Testis (tissue), 5 donors: ENCODE measurements at places on chromosomes 16 and 17.

GRCh38 chr17:2053380-2054261 is 1.3 kb upstream of the HIC1 start:
- no peaks in the 10 kb centered on the region for H3K27me3 ChIP-seq
- peaks cover 13% of the 10 kb centered on the region for H3K4me1 ChIP-seq
- no peaks in the 10 kb centered on the region for H3K36me3 ChIP-seq
- DNase-seq: peak; percentile 78

GRCh38 chr17:42695500-42695899 is 13.2 kb downstream of the CNTNAP1 start:
- no peaks in the 10 kb centered on the region for H3K36me3 ChIP-seq
- DNase-seq: no peak
- no peak overlapping the region for H3K27ac ChIP-seq

GRCh38 chr16:53803998-53804397 is 100.0 kb downstream of the FTO start:
- H3K4me1 ChIP-seq: no peaks in the 10 kb centered on the region
- no peak overlapping the region for H3K4me3 ChIP-seq
- no peaks in the 10 kb centered on the region for H3K27me3 ChIP-seq
- no peaks in the 10 kb centered on the region for H3K36me3 ChIP-seq

DNA sequence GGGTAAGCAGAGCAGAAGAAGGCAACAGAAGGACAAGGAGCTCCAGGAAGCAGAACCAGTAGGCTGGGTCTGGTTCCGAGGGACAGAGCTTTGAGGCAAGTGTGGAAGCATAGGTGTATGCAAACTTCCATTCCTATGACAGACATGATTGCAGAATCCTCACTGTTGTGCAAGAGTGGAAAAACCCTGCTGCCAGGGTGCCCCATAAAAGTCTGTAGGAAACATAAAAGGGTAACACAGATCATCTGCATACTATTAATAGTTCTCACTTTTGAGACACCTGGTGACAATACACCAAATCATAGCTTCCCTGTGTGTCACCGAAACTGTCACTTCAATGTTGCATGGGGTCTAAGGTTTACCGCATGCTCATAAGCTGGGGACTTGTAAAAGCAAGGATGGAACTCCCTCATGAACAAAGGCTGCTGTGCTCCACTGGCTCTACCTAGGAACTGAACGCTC is 39.7 kb downstream of the ARHGAP17 start:
- no peaks in the 10 kb centered on the region for H3K27me3 ChIP-seq
- H3K36me3 ChIP-seq: no peaks in the 10 kb centered on the region
- H3K4me1 ChIP-seq: peaks cover 11% of the 10 kb centered on the region
- no peak overlapping the region for H3K4me3 ChIP-seq

DNA sequence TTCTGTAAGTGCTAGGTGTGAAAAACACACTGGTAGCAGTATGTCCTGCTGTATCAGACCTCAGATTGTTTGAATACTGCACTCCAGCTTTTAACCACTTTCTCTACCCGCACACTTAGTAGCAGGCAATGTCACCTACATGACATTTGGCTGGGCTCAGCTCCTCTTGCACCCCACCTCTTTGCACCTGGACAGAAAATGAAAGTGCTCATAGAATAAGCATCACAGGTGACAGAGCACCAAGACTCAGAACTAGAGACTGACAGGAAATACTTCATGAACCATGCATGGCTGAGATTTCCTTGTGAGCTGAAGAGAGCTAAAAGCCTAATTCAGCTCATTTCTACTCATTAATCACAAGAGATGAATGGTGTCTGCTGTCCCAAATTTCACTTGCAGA is 1014.2 kb upstream of the CDH8 start:
- no peak for DNase-seq
- H3K4me3 ChIP-seq: no peak overlapping the region
- no peak overlapping the region for H3K27ac ChIP-seq
- H3K27me3 ChIP-seq: no peaks in the 10 kb centered on the region
- H3K36me3 ChIP-seq: no peaks in the 10 kb centered on the region

DNA sequence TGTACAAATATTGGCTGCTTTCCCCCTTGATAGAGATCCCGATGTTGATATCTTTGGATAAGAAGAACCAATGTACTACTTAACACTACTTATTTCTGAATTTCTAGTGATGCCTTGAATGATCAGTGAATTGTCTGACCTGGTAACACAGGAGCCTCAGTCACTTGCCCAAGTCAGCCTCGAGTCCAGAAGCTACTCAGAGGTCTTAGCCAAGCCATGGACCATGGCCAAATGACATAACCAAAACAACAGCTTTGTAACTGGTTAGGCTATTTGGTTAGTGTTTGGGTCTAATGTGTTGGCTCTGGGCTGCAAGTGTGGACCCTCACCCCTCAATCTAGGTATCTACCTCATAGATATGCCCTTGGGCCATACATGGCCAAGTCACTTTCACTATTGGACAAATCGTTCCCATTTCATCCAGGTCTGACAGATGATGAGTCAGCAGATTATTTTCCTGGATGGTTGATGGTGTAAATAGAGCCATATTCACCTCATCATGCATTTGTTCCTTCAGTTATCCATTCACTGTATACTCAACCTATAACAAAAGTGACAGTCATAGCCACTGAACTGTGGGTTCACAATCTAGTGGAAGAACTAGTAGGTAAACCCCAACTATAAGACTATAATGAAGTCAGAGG is 3.5 kb downstream of the RBFOX1 start:
- no peaks in the 10 kb centered on the region for H3K27me3 ChIP-seq
- no peak overlapping the region for H3K4me3 ChIP-seq
- H3K36me3 ChIP-seq: no peaks in the 10 kb centered on the region
- H3K4me1 ChIP-seq: no peaks in the 10 kb centered on the region
- no peak for DNase-seq

GRCh38 chr17:64005734-64006167 is 7.6 kb downstream of the PRR29 start:
- no peak for DNase-seq
- no peak overlapping the region for H3K27ac ChIP-seq
- H3K27me3 ChIP-seq: no peaks in the 10 kb centered on the region

- no peaks in the 10 kb centered on the region for H3K27me3 ChIP-seq
- H3K27ac ChIP-seq: no peak overlapping the region
- no peak for DNase-seq
- H3K4me1 ChIP-seq: peaks cover 12% of the 10 kb centered on the region
- no peak overlapping the region for H3K4me3 ChIP-seq
Observed at GRCh38 chr16:25093208-25094061, 18.1 kb upstream of the LCMT1 start.

- no peaks in the 10 kb centered on the region for H3K36me3 ChIP-seq
- DNase-seq: no peak
- no peak overlapping the region for H3K4me3 ChIP-seq
- H3K4me1 ChIP-seq: no peaks in the 10 kb centered on the region
Observed at GRCh38 chr17:73787076-73788059, 143.1 kb upstream of the SDK2 start.

GRCh38 chr16:57653936-57654335 is 14.2 kb upstream of the ADGRG3 start:
- H3K27ac ChIP-seq: no peak overlapping the region
- no peaks in the 10 kb centered on the region for H3K27me3 ChIP-seq
- no peak for DNase-seq
- no peaks in the 10 kb centered on the region for H3K4me1 ChIP-seq
- no peaks in the 10 kb centered on the region for H3K36me3 ChIP-seq

DNA sequence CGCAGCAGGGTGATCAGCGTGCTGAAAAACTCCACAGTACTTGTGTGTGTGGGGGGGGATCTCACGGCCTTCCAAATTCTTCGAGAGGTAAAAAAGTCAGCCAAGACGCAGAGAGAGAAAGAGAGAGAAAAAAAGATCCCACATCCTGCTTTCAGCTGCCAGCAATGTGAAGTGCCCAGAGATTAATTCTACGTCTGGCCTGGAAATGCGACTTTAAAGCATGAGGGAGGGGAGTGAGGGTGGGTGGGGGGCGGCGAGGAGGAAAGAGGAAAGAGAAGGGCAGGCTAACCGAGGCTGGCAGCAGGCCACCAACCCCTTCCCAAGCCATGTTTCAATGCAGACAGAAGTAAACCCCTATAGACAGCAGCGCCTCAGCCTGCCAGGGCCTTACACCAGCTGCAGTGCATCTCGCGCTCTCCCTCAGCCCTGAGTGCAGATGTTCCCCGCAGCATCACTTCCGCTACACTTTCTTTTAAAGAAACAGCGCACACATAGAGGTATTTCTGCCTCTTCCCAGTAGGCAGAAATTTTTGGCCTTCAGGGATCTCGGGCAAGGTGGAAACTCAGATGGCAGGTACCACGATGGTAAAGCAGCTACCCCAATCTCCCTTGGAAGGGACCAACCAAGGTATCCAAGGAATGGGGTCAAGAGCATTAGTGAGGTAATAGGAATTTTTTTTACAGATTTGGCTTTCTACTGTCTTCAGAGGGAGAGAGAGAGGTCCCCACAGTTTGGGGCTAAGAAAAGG is 87.8 kb downstream of the SMG6 start:
- DNase-seq: peak; percentile 78
- H3K4me1 ChIP-seq: peaks cover 36% of the 10 kb centered on the region
- no peaks in the 10 kb centered on the region for H3K36me3 ChIP-seq

DNA sequence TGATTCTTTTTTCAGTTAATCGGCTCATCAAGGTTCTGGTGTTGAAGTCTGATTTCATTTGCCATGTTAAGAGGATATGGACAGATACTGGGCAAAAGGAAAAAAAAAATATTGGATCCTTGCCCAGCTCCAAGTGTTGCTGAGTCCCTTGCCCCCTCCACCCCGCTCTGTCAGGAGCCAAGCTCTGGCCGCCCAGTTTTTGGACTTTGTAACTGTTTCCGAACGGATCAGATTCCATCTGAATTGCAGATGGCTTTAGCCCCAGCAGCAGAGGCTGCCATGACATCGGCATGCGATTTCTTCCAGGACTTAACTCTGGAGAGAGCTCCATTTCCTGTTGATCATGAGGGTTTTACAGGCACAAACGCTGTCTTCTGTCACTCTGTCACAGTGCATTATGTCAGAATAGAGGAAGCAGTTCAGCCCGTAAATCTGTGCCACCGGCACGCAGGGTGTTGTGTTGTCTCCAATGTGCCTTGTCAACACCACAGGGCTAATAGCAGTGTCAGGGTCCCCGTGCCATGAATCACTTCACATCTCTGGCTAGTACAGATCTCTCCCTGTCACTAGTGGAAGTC is 615.6 kb downstream of the MAF start:
- no peaks in the 10 kb centered on the region for H3K27me3 ChIP-seq
- H3K4me1 ChIP-seq: peaks cover 6% of the 10 kb centered on the region
- H3K27ac ChIP-seq: no peak overlapping the region
- no peaks in the 10 kb centered on the region for H3K36me3 ChIP-seq
- H3K4me3 ChIP-seq: no peak overlapping the region

GRCh38 chr17:9192010-9192409 is 170.7 kb downstream of the NTN1 start:
- no peak overlapping the region for H3K27ac ChIP-seq
- H3K36me3 ChIP-seq: no peaks in the 10 kb centered on the region
- H3K4me3 ChIP-seq: no peak overlapping the region
- no peaks in the 10 kb centered on the region for H3K4me1 ChIP-seq

DNA sequence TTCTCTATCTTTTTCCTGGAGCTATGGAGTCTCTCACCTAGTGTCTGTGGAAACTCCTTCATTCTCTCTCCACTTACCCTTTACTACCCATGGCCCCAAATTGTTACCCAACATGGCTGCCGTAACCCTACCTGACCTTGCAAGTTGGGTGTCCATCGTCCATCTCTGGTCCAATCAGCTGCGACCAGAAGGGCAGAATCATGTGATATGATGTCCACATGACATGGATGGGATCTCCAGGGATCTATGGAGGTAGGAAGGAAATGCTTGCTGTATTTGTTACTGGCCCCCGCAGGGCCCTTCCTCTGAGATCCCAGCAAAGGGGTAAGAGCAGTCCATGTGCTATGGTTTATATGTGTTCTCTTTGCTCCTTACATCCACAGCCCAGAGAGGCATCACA is 8.0 kb upstream of the DRC7 start:
- H3K36me3 ChIP-seq: no peaks in the 10 kb centered on the region
- H3K4me1 ChIP-seq: no peaks in the 10 kb centered on the region
- H3K27ac ChIP-seq: no peak overlapping the region
- no peak overlapping the region for H3K4me3 ChIP-seq

GRCh38 chr17:35708951-35709350 is 22.5 kb upstream of the RASL10B start:
- no peaks in the 10 kb centered on the region for H3K36me3 ChIP-seq
- H3K27ac ChIP-seq: no peak overlapping the region
- no peak for DNase-seq
- no peak overlapping the region for H3K4me3 ChIP-seq
- no peaks in the 10 kb centered on the region for H3K27me3 ChIP-seq
- peaks cover 7% of the 10 kb centered on the region for H3K4me1 ChIP-seq

DNA sequence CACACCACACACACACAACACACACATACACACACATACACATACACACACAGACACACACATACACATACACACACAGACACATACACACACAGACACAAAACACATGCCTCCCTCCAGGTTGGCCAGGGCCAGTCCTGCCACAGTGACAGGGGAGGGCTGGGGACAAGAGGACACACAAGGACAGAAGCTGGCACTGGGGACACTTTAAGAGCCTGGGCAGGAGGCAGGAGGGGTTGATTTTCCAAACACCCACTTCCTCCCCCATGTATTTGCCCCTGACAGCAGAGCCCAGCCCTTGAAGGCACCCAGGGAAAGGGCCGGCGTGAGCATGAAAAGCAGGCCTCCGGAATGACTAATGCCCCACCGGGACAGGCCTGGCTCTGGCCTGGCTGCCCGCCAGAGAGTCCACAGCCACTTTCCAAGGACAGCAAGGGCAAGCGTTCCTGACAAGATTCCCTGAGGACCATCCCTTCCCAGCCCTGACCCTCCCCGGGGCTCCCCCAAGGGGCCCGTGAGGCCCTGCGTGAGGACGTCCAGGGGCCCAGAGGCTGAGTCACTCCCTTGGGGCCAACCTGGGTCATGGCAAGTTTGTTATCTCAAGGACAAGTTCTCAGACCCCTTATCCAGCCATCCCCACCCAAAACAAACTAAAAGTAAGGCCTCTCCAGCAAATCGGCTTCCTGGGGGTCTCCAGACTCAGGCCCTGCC is 235.6 kb downstream of the ZNF423 start:
- no peaks in the 10 kb centered on the region for H3K27me3 ChIP-seq
- H3K27ac ChIP-seq: peak overlapping the region; percentile 75
- peaks cover 14% of the 10 kb centered on the region for H3K4me1 ChIP-seq
- H3K36me3 ChIP-seq: no peaks in the 10 kb centered on the region
- DNase-seq: peak; percentile 75
